ENCODE measurements at places on chromosomes 4 and X.

DNA sequence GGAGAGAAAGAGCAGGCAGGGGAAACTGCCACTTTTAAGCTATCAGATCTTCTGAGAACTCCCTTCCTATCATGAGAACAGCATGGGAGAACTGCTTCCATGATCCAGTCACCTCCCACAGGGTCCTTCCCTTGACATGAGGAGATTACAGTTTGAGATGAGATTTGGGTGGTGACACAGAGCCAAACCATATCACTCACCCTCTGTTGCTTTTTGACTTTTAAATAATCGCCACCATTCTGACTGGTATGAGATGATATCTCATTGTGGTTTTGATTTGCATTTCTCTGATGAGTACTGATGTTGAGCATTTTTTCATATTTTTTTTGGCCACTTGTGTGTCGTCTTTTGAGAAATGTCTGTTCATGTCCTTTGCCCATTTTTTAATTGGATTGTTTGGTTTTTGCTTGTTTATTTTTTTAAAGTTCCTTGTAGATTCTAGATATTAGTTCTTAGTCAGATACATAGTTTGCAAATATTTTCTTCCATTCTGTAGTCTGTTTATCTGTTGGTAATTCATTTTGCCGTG is 6.5 kb upstream of the PAQR3 start:
- no peak for DNase-seq

GRCh38 chr4:4995103-4995907 is 24.0 kb downstream of the CYTL1 start:
- no peak for DNase-seq

DNA sequence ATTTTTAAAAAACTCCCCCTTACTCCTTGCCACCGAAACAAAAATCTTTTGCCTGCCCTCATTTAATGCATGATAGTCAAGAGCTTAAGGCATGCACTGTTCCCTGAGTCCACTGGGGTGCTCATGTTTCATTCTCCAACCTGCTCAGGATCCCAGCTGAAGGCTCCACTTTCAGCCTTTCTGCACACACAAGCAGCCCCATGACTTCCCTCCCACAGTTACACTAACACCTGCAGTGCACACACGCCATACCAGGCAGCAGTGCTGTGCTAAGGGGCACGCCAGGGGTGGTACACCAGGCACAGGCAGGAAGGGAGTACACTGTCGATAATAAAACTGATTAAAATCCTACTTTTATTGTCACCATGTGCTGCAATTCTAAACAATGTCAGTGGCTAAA is 385.2 kb downstream of the BMPR1B start:
- no peak for DNase-seq

DNA sequence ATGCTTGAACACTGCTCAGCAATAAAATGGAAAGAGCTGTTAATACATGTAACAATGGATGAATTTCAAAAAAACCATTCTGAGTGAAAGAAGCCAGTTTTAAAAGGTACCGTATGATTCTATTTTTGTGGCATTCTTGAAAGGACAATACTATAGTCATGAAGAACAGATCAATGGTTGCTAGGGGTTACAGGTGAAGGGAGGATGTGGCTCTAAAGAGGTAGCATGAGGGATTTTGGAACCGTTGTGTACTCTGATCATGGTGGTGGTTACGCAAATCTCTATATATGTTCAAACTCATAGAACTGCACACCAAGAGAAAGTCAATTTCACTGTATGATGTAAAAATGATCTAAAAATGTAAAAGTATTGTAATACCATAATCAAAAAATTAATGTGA is 40.0 kb upstream of the CTAG2 start:
- DNase-seq, result no peak

GRCh38 chr4:119300101-119300978 is 21.6 kb downstream of the FABP2 start:
- peak; percentile 53 for DNase-seq

- no peak for DNase-seq
Observed at GRCh38 chr4:123838474-123838873, 441.9 kb downstream of the SPRY1 start.

- DNase-seq, result no peak
Observed at GRCh38 chrX:133415276-133416105, at the start of gene GPC4. Gene GPC4, minus strand, starts transcription at chrX:133415489. Its CDS starts 524 bp downstream, at chrX:133414965.

GRCh38 chr4:183081116-183081469 is 18.0 kb upstream of the WWC2 start:
- no peak for DNase-seq

- DNase-seq, result no peak
Observed at GRCh38 chr4:98515470-98515809, 143.0 kb downstream of the TSPAN5 start.

DNA sequence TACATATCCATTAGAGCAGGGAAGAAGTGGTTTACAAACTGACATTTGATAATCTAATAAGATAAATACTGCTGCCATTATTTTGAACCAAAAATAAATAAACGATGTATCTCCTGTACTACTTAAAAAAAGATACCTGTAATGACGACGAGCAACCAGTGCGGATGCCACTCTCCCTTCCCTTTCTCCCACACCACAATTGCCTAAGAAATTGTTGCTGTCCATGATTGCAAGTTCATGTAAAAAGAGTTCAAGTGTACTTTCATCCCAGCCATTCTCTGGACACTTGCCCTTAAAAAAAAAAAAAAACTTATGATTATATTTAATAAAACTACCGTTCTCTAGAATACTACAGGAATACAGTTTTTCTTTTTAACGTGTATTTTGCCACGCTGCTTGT is 1.4 kb downstream of the SEPSECS start:
- DNase-seq, result no peak

DNA sequence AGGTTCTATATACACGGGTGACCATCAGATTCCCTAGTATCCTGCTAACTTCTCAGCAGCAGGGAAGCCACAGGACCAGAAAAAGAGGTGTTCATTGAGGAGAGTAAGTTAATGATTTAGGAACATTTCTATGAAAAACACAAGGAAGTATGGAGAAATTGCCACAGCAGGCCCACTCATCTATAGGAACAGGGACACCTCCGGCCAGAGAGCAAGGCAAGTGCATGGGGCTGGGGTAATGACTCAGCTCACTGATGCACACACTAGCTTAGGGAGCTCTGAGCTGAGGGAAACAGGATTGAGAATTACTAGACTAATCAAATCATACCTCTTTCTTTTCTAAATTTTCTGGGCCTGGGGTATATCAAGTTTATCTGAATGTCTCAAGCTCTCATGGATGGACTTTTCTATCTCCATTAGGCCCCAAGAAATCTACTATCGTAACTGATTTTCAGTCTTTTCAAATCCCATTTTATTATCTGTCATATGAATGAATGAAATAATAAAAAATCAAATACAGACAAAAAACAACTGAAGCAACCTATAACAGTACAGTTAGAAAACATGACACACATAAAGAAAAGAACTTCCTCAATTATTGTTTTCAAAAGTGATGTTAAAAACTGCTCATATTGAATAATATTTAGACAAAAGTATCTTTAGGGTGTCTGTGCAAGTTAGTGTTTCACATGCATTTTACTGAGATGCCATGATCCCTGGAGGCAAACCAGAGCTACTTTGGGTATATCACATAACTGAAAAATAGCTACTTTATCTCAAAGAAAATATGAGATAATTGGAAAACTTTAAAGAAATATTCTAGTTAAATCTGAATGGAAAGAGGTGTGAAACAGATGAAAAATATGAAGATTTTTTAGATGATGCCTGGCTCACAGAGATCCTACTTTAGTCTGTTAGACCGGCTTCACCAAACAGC is 89.8 kb downstream of the FBXO8 start:
- no peak for DNase-seq
